Glomerular endothelial cell (primary cell): ENCODE measurements at places on chromosomes 11 and 22. TPM values are rescaled to one million over a fixed set of nuclear protein-coding genes. Genes with fewer than 3 reads are reported as not detected.

LGALS12 gene
- not detected in 2 replicates for total RNA-seq

DNA sequence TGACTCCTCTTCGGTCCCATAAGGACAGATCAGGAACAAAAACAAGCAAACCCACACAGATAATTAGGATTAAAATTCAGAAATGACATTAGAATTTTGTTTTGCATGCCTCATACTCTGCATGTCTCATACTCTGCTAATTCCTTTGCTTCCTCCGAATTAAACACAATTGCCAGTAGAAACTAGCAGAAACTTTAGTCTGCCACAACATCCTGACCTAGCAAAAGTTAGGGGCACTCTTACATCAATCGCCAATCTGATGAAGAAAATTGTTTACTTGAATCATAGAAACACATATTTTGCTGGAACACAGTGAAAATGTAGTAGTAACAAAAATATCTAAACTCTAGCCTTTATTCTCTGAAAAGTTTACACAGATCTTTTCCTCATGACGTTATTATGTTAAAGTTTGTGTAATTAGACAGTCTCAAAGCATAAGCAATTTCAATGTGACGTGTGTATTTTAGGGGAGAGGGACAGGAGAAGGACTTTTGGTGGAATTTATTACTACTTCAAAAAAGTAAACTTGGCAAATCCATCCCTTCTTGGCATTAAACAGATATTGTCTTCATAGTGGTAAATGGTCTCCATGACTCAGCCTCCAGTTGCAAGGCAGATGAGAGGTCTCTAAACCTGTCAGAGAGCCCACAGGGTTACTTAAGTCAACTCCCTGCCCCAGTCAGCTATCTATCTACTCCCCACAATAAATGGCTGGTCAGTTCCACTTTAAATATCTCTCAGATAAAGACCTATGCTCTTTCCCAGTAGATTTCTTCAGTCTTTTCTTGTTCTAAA, 249.8 kb upstream of the UBASH3B start:
- DNase-seq, result no peak

DNA sequence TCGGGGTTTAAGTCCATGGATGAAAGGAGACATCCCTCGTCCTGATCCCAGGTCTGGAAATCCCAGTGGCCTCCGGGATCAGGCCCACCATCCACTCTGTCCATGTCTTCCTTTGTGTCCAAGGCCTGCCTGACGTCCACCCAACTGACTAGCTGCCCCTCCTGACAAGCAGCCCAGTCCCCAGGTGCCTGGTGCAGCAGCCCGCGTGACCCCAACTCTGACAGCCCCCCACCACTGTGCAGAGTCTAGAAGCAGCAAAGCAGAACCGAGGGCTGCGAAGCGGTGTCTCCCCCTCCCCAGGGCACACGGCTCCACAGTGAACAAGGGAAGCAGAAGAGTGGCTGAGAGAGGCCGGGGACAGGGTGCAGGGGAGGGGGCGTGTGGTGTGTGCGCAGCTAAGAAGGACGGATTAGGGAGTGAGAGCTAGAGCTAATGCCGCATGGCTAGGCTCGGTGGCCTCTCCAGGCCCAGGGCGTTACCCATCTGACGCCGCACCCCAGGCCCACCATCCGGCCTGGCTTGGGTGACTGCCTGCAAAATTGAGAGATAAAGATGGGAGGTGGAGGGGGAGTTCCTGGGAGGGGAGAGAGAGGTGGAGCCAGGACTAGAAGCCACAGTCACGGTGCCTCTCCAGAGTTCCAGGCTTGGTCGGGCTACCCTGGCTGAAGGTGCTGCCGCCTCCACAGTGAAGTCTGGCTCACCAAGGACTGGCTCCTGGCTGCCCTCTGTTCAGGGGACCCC, 16.6 kb upstream of the BAIAP2L2 start:
- no peak for DNase-seq

- DNase-seq, result no peak
Measured at GRCh38 chr11:34355726-34356125, 2.1 kb downstream of the ABTB2 start.

IGSF9B gene
- 0.68 TPM in 1 of 2 replicates, not detected in the other for total RNA-seq

DNA sequence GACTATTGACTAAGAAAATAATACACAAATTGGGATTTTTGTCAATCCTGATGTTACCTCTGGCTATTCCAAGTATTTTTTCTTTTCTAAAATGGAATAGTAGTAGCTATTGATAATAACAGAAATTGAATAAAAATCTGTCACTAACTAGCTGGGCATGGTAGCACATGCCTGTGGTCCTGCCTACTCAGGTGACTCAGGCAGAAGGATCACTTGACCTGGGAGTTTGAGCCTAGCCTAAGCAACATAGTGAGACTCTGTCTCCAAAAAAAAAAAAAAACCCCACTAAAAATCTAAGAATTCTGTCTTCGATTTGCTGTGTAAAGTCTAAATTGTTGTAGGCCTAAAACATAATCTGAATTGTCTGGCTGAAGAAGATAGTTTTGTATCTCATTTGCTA, 42.2 kb downstream of the FAM118A start:
- no peak for DNase-seq

MMP27 gene
- not detected in 2 replicates for total RNA-seq

OR51B5 gene
- not detected in 2 replicates for total RNA-seq

MICAL3 gene
- total RNA-seq, result 28.9 and 63.5 TPM in 2 replicates

SMTNL1 gene
- not detected in 2 replicates for total RNA-seq

- no peak for DNase-seq
Measured at GRCh38 chr11:34600339-34601084, 20.4 kb upstream of the EHF start.

GAL3ST1 gene
- 0.19 TPM in 1 of 2 replicates, not detected in the other for total RNA-seq

SLC7A4 gene
- total RNA-seq, result not detected in 2 replicates

DNA sequence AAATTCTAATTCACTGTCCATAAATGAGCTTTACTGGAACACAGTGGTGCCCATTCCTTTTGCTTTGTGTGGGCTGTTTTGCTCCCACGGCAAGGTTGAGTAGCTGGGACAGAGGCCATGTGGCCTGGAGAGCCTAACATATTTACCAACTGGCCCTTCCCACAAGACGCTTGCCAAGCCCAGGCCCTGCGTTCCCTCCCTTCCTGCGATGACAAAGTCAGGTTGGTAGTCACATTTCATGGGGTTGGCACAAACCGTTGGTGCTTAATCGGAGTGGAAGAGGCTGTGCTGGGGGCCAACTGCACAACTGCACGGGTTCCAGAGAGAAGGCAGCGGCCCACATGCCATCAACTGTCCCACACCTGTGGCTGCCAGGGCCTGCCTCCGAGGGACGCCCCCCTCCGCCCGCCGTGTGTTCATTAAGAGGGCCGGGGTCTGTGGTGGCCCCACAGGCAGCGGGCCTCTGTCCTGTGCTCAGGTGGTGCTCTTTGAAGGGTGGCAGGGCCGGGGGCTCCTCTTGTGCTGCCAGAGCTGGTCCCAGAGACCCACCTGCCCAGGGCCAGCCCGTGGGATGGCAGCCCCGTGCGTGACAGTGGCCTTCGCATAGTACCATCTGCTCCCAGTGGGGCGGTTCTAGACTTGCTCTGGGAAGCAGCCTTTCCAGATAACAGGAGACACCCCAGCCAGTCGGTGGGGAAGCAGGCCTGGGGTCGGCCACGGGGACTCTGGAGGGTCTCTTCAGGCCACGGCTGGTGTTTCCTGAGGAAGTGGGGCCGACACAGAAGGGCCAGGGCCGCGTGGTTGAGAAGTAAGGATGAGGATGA, 81.5 kb upstream of the CLDN5 start:
- no peak for DNase-seq

- no peak for DNase-seq
Measured at GRCh38 chr11:119284344-119285157, 32.4 kb downstream of the MCAM start.

BRSK2 gene
- 0.15 and 0.93 TPM in 2 replicates for total RNA-seq

GRCh38 chr22:46428602-46429324, 93.2 kb downstream of the TRMU start:
- DNase-seq, result no peak
